ENCODE measurements at places on chromosomes 4 and X.

DNA sequence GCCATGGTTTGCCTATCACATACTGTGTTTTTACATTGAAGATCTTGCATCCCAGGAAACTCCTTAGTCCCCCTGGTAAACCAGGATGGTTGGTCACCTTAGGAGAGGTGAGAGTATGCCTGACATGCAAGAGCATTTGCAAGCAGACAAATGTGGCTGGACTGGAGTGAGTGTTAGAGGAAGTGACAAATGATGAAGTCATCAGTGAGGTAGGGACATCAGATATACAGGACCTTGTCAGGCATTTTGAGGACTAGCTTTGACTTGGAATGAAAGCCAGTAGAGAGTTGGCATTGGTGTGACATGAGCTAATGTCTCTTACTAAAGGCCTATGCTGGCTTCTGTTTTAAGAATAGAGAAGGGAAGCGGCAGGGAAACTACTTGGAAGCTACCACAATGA is 124.9 kb downstream of the FRMPD4 start:
- no peak for DNase-seq

DNA sequence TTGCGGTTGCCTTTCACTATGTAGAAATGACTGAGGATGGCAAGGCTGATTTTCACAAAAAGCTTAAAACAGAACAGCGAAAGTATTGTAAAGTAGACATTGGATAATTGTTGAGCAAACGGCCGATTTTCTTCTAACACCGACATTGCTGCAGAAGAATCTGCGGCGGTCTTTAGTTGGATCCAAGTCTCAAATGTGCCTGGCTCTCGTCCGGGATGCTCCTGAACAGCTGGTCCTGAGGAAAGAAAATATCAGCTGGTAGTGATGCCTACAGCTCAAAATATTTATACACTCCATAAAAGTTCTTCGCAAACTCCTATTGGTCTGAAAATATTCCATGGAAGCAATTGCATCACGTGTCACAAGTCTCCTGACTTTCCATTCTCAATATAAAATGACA is at the start of gene ASB5:
Gene ASB5, minus strand, starts transcription at position 260 of the 400 bp plus-strand sequence. Its CDS starts 114 bp downstream, at position 146.
- DNase-seq = no peak

DNA sequence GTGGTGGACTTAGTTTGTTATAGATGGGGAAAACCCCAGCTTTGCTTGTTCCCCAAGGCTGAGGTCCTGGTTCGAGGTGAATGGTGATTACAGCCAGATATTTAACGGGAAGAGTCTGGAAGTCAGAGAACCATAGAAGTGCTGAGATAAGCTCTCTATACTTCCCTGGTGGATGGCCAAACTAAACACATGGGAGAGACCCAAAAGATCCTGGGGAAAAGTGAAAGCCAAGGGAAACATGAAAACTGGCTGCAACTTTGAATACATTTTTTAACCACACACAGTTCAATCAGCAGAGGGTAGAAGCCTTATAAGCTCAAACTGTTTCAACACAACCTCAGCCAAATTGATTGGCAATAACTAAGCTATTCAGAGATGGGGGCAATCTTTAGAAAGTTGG is 29.3 kb upstream of the SRPX start:
- DNase-seq = no peak

- DNase-seq = peak; percentile 26
These were observed 6.4 kb upstream of the ZNF674 start for GRCh38 chrX:46551494-46552128.

DNA sequence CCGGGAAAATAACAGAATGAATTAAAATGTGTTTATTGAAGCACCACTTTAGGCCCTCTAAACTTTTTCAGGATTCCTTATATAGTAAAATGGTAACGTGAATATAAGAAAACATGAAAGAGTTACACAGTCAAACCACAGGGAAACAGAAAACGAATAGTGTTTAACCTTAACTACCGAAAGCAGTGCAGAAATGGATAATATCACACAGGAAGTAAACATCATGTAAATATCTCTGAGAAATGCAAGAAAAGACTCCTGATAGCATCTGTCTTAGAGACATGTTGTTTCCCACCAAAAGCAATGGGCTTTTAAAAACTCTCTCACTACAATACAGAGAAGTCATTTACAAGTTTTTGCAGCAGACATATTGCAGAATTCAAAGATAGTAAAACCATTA is 323.9 kb upstream of the CXXC4 start:
- no peak for DNase-seq

DNA sequence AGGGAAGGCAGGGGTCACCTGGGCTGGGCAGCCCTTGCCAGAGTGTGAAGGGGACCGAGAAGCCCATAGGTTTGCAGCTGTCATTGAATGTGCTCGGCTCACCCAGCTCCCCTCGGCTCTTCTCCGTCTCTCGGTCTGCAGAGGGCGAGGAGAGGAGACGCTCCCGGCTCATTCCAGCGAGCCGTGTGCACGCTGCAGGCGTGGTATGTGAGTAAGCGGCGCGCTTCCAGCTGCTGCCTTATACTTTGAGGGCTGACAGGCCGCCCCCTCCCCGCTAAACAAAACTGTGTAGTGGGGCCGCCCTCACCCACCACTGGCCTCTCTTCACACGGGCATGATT is 23.0 kb upstream of the BCORL1 start:
- no peak for DNase-seq

DNA sequence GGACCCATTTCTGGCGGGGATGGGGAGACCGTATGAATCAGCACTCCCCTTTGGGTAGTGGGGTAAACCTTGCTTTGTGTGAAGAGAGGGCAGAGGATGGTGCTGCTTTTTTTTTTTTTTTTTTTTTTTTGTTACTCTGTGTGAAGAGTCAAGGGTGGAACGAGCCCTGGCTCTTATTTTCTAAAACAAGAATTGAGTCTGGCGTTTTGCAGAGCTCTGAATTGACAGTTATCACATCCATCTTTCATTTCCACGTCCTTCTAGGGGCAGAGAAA is 1.2 kb downstream of the SLAIN2 start:
- DNase-seq = no peak

DNA sequence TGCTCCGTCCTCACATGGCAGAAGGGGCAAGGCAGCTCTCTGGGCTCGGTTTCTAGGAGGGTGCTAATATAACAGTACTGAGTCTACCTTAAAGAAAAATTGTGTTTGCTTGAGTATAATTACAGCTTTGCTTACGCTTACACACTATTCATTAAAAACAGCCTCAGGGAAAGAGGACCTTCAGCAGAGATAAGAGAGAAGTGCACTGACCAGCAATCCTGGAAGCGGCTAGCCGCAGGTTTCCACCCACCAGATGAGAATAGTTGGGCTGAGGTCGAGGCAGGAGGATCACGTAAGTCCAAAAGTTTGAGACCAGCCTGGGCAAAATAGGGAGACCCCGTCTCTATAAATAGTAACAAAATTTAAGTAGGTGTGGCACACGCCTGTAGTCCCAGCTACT is 15.2 kb upstream of the MRFAP1 start:
- DNase-seq = no peak

DNA sequence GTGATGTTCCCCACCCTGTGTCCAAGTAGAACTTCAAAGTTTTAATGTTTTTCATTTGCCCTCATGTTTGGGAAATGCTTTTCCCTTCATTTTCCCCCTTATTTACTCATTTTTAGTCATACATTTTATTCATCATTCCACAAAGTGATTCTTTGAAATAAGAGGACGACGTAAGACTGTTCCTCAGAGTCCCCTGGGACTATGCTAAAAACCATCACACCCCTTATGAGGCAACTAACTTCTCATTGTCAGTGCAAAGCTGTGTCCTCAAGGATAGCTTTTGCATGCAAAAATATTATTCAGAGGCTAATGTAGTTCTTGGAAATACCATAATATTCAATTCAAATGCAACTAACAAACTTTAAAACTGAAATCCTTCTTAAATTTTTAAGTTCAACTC is 14.8 kb upstream of the ADGRG2 start:
- no peak for DNase-seq

DNA sequence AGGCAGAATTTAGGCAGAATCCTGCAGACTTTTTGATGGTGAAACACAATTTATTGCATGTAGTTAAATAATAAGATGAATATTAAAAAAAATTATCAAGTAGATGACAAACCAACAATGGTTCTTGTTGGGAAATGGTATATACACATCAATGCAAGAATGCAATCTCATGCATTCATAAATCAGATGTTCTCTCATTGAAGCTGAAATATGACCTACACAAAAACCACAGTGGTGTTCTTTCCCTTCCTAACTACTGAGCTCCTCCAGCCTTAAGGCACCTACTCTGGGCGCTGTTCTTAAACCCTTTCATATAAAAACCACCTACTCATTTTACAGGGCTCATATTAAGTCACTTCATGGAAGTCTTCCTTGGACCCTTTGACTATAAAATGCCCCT is 64.1 kb downstream of the ANTXR2 start:
- no peak for DNase-seq

DNA sequence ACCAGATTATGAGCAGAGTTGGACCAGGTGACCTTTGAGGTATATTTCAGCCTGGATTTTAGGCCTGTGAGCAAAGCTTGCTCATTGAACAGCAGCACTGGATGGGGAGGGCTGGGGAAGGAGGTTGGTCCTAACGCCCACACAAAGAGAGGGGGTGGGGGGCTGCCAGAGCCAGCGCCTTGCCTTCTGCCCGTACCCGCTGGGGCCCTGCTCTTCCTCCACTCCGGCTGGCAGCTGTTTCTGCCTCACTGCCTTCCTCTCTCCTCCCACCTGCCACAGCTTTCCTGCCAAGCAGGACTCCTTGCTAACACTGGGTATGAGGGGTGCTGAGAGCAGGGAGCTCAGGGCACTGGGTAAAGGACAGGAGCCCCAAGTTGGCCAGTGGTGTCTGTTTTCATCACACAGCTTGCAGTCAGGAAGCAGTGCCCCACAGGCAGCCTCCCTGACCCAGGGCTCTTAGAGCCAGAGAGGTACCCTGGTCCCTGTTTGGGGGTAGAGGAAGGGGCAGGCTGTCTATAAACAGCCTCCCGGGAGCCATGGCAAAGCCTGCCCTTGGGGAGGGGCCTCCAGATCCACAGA is 6.1 kb downstream of the NALF2 start:
- DNase-seq = no peak
